ENCODE measurements at places on chromosomes 13 and 19.
A peak's percentile ranks its signal among the peaks of the same experiment; 100 is the strongest.

DNA sequence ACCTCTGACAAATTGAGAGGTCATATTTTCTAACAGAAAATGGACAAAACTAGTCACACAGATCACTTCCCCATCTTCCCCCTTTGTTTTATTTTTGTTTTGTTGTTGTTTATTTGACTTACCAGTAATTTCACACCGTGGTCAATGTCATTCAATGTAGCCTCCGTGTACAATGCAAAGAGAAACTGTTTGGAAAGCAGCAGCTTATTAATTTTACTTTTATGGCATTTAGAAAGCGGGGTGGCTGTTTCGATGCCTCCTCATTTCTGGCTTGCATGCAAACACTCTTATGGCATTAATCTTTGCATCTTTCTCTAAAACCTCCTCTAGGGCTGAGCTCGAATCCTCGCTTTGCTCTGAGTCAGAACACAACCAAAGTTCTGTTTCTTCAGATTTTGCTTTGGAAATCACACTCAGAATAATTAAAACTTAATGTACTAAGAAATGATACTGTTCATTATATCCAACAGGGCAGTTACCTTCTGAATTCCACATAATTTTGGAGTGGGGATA lies 77.0 kb downstream of the ZNF536 start:
- DNase-seq = no peak

GRCh38 chr19:46659151-46660007 lies 1.6 kb downstream of the DACT3 start:
- peak; percentile 17 for DNase-seq

DNA sequence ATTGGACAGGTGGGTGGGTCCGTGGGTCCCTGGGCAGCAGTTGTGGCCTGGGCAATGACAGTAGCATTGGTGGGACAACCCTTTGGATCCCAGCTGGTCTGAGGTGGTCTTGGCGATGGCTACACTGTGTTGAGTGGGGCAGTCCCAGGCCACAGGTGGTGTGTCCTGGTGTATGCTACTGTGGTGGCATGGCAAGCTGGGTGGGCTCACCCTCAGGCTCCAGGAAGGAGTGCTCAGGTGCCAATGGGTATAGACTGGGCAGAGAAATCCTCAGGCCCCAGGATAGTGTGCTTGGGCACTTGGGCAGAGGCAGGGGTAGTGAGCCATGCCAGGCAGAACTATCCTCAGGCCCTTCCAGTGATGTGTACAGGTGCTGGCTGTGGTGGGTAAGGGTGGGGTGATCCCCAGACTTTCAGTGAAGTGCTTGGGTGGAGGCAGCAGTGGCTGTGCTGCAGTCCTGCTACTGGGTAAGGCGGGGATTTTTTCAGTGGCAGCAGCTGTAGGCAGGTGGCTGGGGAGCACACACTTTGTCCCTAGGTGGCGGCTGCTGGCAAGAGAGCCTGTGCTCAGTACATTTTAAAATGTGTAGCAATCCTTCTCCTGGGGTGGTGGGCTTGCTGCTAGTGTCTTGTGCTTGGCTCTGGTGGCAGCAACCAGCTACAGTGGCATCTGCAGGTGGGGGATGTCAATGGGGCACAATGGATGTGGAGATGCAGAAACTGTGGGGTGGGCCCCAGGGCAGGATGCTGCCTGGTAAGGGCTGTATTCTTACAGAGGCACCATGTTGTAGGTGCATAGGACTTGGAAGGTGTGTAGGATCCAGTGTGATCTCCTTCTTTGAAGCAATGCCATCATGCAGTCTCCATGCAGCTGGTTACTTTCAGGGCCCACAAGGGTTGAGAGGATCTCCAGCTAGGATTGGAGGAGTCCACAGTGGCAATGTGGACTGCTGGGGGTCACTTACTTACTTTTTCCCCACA lies 64.9 kb downstream of the DNAJC3 start:
- no peak for DNase-seq

GRCh38 chr19:7729211-7729610 lies 2.7 kb downstream of the CLEC4G start:
- DNase-seq = no peak

- DNase-seq = no peak
Observed at GRCh38 chr13:60178327-60178726, 14.6 kb upstream of the DIAPH3 start.

DNA sequence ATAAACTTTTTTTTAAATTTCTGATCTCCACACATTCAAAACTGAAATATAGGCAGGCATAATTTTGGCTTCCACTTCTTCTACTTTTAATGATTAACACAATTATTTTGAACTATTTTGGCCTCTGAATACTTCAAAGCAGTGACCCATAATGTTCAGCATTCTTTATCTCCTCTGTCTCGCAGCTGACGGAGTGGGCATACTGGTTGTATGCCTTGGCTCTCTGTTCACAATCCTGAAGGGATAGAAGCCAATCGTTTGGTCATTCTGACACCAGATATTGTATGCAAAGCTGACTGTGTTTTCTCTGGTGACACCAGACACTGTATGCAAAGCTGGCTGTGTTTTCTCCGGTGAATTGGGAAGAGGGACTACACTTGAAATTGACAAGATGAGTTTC lies 833.0 kb downstream of the EFNB2 start:
- DNase-seq = no peak

DNA sequence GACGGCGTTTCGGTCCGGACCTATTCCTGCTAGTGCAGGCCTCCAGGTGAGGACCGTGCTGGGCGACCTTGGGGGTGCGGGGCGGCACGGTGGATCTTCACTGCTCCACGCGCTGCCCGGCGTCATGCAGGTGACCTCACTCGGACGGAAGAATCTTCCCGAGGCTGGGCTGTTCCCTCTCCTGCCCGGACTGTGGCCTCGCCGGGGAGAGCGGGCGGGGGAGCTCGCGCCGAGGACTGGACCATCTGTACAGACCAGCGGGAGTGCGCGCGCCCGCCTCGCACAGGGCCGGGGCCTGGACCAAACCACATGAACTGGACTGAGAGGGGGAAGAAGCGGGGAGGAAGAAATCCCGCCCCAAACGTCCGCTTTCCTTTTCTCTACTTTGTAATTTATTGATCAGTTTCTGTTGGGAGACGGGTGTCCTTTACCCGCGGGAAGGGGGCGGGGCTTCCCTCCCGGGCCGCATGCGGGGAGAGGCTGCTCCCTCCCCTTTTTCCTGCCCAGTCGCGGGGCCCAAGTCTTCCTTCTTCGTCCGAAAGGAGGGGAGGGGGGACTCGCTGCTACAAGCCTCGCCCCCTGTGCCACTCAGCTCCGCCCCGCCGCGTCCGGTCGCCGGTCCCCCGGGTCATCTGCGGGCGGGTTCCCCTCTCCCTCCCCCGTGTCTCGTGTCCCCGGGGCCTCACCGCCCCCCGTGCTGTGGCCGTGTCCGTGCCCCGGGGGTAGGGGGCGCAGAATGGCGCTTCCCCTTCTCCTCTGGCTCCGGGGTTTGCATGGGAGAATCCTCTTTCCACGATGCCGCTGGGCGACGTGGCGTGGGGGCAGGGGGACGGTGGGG lies 4.9 kb downstream of the HRC start:
- DNase-seq = peak; percentile 52

All from stimulated activated naive CD8-positive, alpha-beta T cell treated with anti-CD3 and anti-CD28 coated beads, Interleukin-15, amount 100 ng/mL, for 72 hours (primary cell).